ENCODE measurements at places on chromosomes 13 and 19.

DNA sequence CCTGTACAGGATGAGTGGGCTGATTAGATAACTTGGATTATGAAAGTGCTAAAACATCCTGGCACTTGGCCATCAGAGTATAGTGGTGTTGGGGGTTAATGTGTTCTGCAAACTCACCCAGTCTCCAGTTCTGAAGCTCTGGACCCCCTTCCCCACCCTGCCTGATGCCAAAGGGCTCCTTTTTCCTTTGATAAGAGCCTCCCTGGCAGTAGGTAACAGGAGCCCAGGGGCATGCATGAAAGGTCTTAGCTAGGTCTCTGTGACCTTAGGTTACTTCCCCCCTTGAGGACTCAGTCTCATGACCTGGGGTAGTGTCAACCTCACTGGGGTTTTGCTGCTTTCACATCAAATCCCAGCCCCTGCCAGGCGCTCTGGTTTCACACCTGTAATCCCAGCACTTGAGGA lies 2.5 kb downstream of the RPS28 start:
- DNase-seq = no peak

GRCh38 chr19:56596676-56597075 lies 1.6 kb downstream of the ZNF71 start:
- DNase-seq = no peak

GRCh38 chr19:18284712-18285360 lies 3.4 kb upstream of the JUND start:
- DNase-seq = no peak

GRCh38 chr13:50428183-50428877 lies 413.1 kb downstream of the KCNRG start:
- no peak for DNase-seq

DNA sequence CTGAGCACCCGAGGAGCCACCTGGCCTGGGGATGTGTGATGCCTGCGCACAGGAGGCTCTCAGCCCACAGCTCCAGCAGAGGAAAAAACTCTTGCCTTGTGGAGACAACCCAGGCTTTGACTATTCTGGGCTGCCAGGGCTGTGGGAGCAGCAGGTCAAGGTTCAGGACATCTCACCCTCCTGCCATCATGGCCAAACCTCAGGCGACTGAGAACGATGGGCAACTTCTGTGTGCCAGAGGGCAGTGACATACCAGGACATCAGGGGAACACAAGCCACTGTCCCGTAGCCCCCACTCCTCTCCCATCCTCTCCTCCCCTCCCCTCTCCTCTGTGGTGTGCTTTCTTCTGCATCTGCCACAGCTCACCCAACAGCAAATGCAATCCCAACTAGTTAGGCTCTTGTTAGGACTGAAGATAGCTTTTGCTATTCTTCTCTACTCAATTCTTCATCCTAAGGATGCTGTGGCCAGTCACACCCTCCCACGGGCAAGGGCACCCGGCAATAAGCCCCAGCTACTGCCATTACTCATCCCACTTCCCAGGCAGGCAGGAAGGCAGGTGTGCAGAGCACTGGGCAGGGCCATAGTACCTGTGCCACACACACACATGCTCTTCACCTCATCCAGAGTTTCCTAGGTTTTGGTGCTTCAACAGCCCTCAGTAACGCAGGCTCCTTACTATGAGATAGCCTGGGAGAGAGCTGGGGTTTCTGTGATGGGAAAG lies 16.8 kb downstream of the ELL start:
- DNase-seq = no peak

DNA sequence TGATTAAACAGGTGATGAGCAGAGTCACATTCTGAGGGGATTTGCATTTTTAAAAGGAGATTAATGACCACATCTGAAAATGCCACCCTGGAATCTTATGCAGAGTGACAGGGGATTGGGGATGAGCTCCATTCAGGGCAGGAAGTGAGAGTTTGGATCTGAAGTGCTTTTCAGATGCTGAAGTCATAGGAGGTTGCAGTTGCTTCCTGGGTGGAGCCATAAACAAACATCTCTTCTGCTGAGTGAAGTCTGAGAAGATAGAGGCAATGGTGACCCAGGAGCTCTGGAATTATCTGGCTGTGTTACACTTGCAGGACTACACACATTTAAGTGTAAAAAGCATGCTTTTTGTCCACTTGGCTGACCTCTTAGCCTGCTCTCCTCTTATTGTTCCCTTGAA lies 51.4 kb upstream of the PSG8 start:
- DNase-seq = no peak

GRCh38 chr19:1281569-1282287 lies 3.9 kb upstream of the EFNA2 start:
- no peak for DNase-seq

- no peak for DNase-seq
Observed at GRCh38 chr19:3785938-3786824, at the start of gene MATK. Gene MATK (minus strand): TSS chr19:3786381. CDS start chr19:3785135, 1,246 bp downstream.
